ENCODE measurements at places on chromosomes 3 and 15.

DNA sequence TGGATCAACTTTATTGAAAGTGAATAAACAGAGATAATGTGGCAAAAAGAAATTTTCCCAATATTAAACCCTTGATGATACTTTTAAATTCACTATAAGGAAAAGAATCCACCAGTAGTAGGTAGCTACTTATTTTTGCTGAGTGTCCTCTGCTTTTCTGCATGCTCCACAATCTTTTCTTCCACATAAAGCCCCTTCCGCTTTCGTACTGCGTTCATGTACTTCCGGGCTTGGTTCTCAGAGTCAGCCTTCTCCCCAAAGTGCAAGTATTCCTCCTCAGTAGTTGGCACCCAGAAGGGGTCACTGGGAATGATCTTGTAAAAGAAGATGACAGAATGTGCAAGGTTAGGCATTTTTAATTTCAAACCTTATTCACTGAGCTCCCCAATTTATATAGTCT lies 84.4 kb upstream of the MEX3B start:
- DNase-seq: no peak

DNA sequence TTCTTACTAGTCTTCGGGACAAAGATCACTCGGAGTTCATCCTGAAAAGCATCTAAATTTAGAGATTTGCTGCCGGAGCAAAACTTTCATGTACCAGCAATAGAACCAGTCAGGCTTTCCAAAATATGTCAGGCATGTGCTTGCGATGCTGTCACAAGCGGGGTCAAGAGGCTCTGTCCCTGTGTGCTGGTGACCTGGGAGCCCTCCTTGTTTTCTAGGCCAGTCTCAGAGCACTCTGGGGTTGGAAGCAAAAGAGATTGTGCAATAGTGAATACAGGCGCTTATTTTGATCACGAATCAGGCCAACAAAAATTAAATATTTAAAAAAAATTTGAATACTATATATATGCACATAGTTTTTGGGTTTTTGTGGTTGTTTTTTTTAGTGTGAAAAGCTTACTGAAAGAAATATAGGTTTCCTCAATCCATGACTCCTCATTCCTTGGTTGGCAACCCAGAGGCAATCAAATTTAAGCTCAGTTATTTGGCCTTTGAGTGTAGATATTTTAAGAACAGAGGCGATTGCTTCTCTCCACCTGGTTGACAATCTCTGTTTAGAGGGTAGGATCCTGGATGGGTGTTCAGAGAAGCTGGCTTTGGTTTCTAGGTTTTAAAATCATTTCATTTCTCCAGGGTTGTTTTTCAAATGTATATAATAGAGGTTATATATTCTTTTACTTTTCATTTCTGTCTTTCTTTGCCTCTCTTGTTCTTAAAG lies 8.4 kb upstream of the KLHL24 start:
- DNase-seq: no peak

DNA sequence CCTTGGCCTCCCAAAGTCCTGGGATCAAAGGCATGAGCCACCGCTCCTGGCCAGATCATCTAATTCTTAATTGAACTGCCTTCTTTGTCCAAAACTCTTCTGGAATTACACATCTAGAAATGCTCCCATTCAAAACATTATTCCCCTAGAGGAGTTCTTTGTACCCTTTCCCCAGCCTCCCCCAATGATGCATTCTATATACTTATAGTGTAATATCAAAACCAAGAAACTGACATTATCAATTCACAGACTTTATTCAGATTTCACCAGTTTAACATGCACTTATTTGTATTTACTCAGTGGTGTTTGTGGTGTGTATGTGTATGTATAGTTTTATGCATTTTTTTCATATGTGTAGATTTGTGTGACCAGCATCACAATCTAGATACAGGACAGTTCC lies 85.0 kb downstream of the PTPRG start:
- DNase-seq: no peak

DNA sequence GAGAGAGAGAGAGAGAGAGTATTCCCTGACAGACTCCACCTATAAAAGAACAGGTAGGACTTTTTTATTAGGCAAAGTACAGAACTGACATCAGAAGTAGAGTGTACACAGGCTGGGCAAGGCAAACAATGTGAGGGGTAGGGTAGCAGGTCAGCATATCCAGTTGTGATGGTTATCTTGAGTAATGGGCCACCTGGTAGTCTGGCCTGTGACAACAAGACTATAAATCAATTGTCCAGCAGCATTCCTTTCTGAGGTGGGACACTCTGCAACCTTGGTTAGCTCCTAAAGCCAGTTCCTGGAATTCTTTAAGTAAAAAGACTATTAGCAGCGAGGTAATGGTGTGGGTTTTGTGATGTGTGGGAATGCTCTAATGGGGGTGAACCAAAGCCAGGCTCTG lies 14.9 kb upstream of the TMCC1 start:
- no peak for DNase-seq

All from WTC11 (cell line).